Uterus (tissue), 4 donors: ENCODE measurements at places on chromosomes 5 and 9. TPM values are rescaled to one million over a fixed set of nuclear protein-coding genes. Genes with fewer than 3 reads are reported as not detected.

GRCh38 chr9:122200960-122201595 lies 27.7 kb downstream of the LHX6 start:
- no peak for DNase-seq

DNA sequence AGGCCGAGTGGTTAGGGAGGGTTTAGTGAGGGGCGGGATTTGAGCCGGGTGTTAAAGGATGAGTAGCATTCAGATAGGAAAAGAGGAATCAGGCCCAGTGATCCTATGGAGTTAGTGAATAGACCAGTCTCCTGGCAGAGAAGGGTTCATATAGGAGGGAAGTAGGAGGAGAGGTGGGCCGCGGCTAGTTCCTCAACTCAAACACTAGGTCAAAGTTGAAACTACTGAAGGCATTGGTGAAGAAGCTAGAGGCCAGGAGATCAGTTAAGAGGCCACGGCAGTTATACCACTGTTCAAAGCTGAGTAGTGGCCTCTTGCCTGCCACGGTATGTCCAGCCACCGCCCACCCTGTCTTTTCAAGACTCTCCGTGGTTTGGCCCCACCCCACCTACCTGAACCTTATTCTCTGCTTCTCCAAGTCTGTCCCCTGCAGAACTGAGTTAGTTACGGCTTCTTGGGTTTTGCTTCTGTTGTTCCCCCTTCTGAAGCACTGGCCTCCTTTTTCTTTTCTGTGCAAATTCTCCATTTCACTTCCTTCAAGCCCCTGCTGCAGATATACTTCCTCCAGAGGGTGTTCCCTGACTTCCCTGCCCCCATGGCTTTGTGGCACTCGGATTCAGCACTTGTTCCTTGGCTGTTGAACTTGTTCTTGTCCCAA lies 1.8 kb downstream of the ZBTB34 start:
- no peak for DNase-seq

DNA sequence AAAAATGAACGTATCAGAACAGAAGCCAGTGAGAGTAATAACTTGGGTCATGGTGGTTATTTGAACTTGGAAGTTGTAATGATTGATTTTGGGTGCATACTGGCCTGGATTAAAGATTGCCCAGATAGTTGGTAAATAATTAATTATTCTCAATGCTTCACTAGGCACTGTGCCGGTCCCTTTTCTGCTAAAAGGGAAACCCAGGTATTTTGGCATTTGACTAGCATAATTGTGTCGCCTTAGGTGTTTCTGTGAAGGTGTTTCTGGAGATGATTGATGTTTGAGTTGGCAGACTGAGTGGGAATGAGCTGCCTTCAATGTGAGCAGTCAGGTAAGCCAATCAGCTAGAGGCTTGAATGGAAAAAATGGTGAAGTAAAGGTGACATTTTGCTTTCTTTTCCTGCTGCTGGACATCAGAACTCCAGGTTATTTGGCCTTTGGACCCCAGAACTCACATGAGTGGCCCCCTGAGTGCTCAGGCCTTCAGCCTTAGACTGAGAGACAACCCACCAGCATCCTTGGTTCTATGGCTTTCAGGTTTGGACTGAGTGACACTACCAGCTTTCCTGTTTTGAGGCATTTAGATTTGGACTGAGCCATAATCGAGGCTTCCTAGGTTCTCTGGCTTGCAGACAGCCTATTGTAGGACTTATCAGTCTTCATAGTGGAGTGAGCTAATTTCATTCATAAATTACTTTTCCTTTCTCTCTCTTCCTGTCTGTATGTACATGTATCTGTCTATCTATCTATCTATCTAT lies 120.7 kb upstream of the PAPPA start:
- DNase-seq: no peak

DNA sequence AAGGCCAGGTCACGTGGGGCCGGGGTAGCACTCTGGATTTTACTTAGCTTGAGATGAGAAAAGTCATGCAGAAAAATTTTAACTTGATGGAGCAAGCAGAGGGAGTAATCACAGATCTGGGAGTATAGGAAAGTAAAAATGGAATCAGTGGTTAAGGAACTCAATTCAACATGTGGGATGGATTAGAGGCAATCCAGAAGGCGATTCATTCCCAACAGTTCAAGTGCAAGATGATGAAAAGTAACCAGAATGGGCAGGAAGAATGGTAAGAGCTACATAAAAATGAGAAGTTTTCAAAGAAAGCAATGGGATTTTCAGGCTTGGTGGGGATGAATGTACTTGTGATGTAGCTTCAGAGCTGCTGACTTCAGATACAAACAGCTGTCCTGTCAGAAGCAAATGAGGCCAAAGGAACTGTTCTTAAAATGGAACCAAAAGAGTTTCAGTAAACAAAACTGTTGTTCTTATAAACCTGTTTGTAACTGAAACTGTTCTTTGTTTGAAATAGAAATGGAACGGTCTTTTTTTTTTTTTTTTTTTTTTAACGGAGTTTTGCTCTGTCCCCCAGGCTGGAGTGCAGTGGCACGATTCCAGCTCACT lies 5.6 kb upstream of the SEC24A start:
- DNase-seq: no peak

The SIT1 gene
- not detected for total RNA-seq

- DNase-seq: no peak
Observed at GRCh38 chr9:115597330-115597895, 479.5 kb upstream of the TNC start.

The MRPL36 gene
- 14.4 TPM for total RNA-seq

The FOXD4 gene
- total RNA-seq: not detected

DNA sequence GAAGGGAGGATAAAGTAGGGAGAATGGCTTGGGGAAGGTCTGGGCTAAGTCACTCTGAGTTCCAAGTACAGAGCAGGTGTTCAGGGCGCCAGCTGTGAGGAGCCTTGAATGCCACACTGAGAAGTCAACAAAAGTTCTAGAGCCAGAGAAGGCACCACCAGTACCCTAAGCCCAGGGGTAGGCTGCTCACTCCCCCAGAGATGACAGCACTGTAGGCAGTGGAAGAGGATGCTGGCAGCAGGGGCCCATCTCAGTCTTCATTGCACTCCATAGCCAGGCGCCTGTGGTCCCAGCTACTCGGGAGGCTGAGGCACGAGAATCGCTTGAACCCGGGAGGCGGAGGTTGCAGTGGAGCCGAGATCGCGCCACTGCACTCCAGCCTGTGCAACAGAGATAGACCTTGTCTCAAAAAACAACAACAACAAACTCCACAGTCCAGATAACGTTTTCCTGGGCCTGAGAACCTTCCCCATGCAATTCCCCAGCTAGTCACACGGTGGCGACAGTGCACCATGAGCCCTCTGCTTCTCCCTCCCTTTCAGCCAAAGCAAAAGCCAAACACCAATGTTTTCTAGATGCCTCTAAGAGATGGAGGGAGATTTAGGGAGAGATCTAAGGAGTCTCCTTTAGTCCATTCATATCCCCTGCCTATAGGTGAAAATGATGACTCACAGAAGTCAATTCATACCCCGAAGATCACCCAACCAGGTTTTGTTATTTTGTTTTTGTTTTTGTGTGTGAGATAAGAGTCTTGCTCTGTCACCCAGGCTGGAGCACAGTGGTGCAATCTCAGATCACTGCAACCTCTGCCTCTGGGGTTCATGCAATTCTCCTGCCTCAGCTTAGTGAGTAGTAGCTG lies 19.8 kb upstream of the NSD1 start:
- DNase-seq: peak; percentile 79

DNA sequence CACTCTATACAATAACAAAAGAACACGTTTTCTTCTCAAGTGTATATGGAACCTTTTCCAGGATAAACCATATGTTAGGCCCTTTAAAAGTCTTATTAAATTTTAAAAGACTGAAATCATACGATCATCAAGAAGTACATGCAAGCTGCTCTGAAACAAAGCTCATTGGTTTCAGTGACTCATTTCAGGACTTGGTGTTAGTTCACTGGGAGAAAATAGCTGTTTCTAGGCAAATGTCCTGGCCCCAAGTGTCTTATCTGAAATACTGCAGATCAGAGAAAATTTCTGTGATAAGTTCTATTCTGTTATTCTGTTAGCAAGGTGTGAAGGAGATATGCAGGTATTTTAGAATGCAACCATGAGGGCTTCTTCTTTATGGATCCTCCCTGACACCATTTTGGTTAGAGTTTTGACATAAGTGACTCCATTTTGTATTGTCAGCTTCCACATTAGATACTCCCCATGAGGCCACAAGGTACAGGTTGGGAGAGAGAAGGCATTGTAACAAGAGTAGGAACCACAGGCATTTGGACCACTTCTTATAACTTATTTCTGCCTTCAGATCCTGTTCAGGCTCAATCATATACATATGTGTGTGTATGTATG lies 7.5 kb upstream of the CCDC180 start:
- DNase-seq: no peak

- peak; percentile 31 for DNase-seq
Observed at GRCh38 chr9:19028835-19029451, 4.1 kb downstream of the SAXO1 start.

DNA sequence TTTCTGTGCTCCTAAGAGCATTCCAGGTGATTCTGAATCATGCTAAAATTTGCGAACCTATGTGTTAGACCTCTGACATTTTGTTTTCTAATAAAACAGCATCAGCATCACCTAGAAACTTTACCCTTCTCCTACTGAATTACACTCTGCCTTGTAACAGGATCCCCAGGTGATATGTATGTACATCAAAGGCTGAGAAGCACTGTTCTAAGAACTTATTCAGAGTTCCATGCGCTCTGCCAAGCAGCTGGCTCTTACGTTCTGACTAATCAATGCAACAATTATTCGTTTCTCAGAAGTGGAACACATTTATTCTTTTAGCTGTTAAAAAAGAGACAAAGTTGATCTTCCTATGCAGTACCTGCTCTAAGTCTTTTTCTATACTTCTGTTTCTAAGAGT lies 228.6 kb downstream of the SLF1 start:
- DNase-seq: no peak

- no peak for DNase-seq
Observed at GRCh38 chr5:88707216-88707965, 175.6 kb downstream of the MEF2C start.

GRCh38 chr9:105216440-105217178 lies 27.8 kb upstream of the SLC44A1 start:
- no peak for DNase-seq

GRCh38 chr5:42715785-42716184 lies 40.8 kb upstream of the CCDC152 start:
- DNase-seq: no peak

- DNase-seq: no peak
Observed at GRCh38 chr5:173974688-173975239, 14.2 kb upstream of the C5orf47 start.
